ENCODE measurements at places on chromosomes 6 and 20.

- DNase-seq = peak; percentile 74
Observed at GRCh38 chr6:90286884-90287488, 9.7 kb downstream of the BACH2 start.

- peak; percentile 61 for DNase-seq
Observed at GRCh38 chr6:26571592-26572296, 25.0 kb upstream of the ABT1 start.

DNA sequence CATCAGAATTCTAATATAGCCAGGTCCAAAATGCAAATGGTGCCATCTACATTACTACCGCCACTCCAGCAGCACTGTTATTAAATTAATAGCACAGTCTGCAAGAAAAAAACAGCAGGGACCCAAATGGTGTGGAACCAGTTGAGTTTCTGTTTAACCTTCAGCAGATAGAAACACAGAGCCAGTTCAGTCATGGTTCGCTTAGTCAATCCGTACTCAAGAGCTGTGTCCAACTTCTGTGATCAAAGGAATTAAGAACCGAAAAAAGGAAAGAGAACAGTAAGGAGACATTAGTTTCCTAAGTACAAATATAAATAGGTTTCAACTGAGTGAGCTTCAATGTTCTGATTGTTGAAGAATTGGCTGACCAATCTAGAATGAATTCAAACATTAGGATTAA is 107.7 kb downstream of the TRDN start:
- DNase-seq = no peak

DNA sequence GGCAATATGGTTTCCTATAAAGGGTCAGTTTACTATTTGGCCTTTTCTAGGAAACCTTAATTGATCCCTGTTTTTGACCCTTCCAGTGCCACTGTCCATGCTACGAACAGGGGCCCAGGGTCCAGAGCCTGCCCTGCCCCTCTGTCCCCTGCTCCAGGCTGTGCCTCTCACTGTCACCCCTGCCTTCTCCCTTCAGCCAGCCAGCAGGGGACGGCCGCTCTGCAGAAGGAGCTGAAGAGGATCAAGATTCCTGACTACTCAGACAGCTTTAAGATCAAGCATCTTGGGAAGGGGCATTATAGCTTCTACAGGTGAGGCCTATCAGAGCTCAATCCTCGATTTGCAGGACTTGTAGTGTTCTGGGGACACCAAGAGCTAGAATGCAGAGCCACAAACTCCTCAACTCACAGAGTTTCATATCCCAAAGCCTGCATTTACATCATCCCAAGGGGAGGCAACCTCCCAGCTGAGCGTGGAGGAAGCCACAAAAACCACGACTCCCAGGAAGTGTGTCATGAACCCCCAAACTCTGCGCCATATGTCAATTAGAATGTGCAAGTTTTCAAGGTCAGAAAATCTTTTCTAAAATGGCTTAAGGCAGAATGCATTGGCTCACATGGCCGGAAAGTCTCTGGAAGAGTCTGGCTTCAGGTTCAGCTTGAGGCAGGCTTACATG is 3.6 kb downstream of the BPI start:
- no peak for DNase-seq

DNA sequence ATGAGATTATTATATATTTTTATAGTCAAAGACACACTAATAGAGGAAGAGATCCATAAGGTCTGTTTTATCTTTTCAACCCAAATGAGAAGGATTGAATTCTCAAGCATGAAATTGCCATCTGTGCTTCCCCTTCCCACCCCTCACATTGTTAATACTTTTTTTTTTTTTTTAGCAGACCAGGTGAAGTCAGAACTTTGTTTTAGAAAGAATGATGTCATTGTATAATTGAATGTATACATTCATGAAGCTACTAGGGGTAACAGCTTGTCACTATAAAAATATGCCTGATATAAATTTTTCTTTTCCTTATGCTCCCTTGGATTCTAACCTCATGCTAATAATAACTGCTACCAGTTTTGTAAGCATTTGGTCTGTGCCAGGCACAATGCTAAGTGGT is 88.9 kb downstream of the TFAP2B start:
- no peak for DNase-seq

DNA sequence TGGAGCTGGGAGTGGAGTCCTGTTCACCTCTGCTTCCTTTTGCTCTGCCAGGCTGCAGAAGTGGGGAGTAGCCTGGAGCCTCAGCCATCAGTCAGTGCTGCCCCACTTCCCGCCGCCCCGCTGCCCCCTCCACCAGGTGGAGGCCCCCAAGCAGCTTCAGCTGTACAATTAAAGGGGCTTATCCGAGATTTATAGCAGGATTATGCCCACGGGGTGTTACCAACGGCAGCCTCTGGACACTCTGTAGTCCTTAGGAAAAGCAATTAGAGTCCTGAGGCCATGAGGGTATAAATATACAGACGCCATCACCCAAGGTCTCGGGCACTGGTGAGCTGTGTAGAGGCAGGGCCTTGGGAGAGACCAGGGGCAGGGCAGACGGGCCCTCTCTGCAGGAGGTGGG is 55.4 kb downstream of the GRM4 start:
- DNase-seq = no peak

GRCh38 chr20:44008806-44009678 is 94.4 kb downstream of the TOX2 start:
- DNase-seq = no peak

DNA sequence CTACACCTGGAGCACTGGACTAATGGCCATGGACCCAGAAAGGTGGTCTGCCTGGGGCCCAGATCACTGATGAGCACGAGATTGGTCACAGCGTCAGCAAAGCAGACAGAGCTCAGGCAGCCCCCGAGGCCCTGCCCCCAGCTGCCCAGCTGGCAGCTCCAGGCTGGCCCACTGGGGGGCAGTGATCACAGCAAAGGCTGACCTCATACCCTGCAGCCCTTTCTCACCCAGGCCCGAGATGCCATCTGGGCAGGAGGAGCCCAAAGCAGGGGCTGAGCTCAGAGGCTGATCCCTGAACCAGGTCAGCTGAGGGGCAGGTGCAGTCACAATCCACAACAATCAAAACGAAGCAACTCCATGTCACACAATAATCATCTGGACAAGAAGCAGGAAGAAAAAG is 4.1 kb downstream of the MAP1LC3A start:
- peak; percentile 86 for DNase-seq

GRCh38 chr6:54135665-54136369 is 24.6 kb downstream of the MLIP start:
- no peak for DNase-seq

DNA sequence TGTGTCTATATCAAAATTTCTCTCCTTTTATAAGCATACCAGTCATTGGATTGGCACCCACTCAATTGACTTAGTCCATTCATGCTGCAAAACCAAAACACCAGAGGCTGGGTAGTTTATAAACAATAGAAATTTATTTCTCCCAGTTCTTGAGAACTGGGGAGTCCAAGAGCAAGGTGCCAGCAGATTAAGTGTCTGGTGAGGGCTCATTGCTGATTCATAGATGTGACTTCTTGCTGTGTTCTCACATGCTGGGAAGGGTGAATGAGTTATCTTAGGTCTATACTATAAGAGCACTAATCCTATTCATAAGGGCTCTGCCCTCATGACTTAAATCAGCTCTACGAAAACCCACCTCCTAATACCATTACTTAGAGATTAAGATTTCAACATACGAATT is 501.4 kb downstream of the EPM2A start:
- no peak for DNase-seq

GRCh38 chr20:63627751-63628245 is 897 bp upstream of the GMEB2 start:
- DNase-seq = no peak

- DNase-seq = no peak
Observed at GRCh38 chr6:34865107-34865506, 22.7 kb downstream of the TAF11 start.

DNA sequence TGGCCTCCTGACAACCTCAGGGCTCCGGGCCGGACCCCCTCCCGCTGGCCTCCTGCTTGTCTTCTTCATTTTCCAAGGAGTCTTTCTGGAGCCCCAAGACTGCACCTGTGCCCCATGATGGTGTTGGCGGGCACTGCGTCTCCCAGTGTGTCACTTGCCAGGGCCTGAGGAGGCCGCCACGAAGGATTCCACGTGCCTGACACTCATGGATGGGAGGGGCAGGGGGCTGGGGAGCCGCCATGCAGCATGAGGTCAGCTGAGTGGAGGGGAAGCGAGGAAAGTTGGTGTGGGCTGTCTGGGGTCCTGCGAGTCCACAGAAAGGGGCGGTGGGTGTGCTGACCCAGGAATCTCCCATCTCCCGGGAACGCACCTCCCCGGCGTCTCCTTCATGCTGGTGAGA is 165.7 kb downstream of the SMOC2 start:
- DNase-seq = no peak

GRCh38 chr6:107386340-107386739 is 73.0 kb downstream of the PDSS2 start:
- no peak for DNase-seq

DNA sequence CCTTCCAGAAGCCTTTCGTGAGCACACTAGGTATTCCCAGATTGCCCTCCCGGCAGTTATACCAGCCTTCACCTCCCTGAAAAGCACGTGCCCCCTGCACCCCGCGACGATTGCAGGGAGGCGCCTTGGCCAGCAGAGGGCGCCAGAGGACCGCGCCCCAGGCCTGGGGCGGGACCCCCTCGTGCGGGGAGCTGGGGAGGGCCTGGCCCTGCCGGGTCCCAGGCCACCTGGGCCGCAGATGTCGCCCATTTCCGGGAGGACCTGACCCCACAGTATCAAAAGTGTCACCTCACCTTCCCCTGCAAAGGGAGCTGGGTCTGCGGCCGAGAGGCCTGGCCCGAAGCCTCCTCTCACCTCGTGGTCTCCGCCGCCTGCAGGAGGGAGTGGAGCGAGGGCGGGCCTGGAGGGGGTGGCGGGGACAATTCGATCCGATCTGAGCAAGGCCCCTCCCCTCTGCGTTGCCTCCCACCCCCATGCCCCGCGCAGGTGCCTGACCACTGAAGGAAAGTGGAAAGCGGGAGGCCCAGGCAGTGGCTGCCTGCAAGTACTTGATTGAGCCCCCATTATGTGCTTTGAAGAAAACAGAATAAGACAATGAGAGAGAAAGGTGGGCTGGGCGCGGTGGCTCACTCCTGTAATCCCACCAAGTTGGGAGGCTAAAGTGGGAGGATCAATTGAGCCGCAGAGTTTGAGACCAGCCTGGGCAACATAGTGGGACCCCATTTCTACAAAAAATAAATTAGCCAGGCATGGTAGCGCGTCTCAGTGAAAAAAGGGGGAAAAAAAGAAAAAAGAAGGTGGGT is 3.5 kb upstream of the SNAI1 start:
- peak; percentile 97 for DNase-seq

GRCh38 chr6:166644681-166645080 is 17.6 kb upstream of the RPS6KA2 start:
- no peak for DNase-seq

GRCh38 chr20:13822459-13822858 is 37.6 kb downstream of the NDUFAF5 start:
- peak; percentile 38 for DNase-seq

- no peak for DNase-seq
Observed at GRCh38 chr6:33721508-33721907, 10.0 kb upstream of the UQCC2 start.

GRCh38 chr6:20711518-20711917 is 177.3 kb downstream of the CDKAL1 start:
- DNase-seq = no peak

DNA sequence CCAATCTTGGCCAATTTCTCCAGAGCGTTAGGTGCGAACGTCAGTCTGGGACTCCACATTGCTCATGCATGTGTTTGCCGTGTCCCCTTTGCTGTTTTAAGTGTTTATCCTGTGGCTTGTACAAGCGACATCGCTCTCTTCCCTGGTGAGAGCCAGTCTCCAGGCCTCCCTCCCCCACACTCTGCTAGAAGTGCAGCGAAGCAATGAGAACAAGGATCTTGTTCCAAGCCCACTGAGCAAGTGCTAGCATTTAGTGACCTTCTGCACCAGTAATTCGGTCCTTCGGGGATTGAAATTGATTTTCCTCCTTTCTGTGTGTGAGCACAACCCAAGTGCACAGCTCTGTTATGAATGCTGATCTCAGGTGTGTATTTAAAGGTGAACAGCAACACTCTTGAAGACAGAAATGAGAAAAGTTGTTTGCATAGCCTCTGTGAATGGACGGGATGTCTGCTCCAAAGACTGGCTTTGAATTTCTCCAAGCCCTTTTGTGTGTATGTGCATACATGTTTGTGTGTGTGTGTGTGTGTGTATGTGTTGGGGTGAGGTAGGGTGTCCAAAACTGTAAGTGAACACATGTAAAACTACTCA is 29.0 kb downstream of the CD83 start:
- no peak for DNase-seq

- DNase-seq = no peak
Observed at GRCh38 chr6:112037783-112038216, 16.1 kb upstream of the CCN6 start.

DNA sequence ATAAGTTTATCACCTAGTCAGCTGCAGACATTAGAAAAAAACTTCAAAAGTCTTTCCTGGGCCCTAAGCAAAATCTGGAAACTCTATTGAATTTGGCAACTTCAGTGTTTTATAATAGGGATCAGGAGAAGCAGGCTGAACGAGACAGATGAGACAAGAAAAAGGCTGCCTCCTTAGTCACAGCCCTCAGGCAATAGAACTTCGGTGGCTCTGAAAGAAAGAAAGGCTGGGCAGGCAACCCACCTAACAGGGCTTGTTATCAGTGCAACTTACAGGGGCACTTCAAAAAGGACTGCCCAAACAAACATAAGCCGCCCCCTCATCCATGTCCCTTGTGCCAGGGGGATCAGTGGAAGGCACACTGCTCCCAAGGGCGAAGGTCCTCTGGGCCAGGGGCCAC is 657.9 kb upstream of the HS3ST5 start:
- no peak for DNase-seq

- DNase-seq = peak; percentile 40
Observed at GRCh38 chr20:46638134-46638897, 12.9 kb downstream of the SLC13A3 start.

DNA sequence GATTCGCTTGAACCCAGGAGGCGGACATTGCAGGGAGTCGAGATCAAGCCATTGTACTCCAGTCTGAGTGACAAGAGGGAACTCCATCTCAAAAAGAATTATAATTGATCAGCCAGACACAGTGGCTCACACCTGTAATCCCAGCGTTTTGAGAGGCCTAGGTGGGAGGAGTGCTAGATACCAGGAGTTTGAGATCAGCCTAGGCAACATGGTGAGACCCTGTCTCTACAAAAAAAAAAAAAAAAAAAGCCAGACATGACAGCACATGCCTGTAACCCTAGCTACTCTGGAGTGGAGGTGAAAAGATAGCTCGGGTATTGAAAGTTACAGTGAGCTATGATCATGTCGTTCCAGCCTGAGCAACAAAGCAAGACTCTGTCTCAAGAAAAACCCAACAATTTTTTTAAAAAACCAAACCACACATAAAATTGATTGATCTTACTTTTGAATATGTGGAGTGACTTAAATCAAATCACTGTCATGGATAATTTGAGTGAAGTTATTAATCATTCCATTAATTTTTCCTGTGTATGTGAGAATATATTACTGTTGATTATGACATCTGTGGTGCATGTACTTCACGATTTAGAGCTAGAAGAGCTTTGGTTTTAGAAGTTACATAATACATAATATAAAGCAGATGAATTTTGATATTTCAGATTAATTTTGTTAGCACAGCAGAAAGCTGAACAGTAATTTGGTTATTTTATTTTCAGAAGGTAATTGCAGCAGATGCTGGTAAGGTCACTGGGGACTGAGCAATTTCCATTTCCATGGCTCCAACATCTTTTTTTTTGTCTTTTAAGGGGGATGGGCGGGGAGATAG is 34.4 kb downstream of the NCOA7 start:
- DNase-seq = no peak

All from H7 (cell line).